Activated CD4-positive, alpha-beta T cell treated with anti-CD3 and anti-CD28 coated beads for 36 hours (primary cell): ENCODE measurements at places on chromosomes 1 and 21. TPM values are rescaled to one million over a fixed set of nuclear protein-coding genes. Genes with fewer than 3 reads are reported as not detected.

DNA sequence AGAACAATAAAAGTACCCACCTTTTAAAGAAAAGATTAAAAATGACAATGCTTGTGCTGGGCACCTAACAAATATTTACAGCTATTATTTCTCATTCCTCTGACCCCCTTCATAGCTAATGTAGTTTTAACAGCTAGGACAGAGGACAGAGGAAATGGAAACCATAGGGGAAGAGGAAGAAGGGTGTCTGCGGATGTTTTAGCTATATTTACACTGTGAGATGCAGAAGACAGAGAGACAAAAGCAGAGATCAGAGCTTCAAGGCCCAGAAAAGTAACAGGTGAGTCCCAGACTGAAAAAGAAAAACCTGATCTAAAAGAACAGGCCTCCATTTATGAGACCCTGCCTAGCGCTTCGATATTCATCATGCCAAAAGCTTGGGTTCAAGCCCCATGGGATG is 72.0 kb downstream of the ZNF281 start:
- DNase-seq: no peak
- H3K4me1 ChIP-seq: peaks cover 23% of the 10 kb centered on the region
- H3K36me3 ChIP-seq: no peaks in the 10 kb centered on the region
- no peaks in the 10 kb centered on the region for H3K27me3 ChIP-seq

HAO2 gene
- not detected for total RNA-seq

- no peak overlapping the region for H3K4me3 ChIP-seq
- no peaks in the 10 kb centered on the region for H3K27me3 ChIP-seq
- no peak overlapping the region for H3K27ac ChIP-seq
- DNase-seq: no peak
- H3K36me3 ChIP-seq: peaks cover 79% of the 10 kb centered on the region
Measured at GRCh38 chr1:46277658-46278373, 25.6 kb downstream of the LRRC41 start.

STUM gene
- not detected for total RNA-seq

DNA sequence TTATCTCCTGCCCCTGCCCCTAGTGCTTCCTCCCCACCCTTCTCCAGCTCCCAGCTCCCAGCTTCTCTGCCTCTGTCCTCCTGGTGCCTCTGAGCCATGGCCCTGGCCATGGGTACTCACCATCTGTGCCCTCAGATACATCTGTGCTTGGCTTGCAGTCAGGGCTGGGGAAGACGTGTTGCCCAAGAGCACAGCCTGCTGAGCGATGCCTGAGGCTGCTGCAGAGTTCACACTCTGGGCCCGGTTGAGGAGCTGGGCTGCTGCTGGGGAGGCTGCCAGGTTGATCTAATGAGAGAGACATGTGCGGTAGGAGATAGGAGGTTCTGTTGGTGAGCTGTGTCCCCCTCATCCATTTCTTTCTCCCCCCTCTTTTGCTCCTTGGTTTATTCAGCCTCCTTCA is 49.4 kb upstream of the A3GALT2 start:
- H3K4me3 ChIP-seq: no peak overlapping the region
- H3K36me3 ChIP-seq: no peaks in the 10 kb centered on the region
- peaks cover 2% of the 10 kb centered on the region for H3K4me1 ChIP-seq
- no peaks in the 10 kb centered on the region for H3K27me3 ChIP-seq

GRCh38 chr1:110672753-110673108 is 2.0 kb downstream of the KCNA3 start:
- peaks cover 29% of the 10 kb centered on the region for H3K36me3 ChIP-seq
- no peaks in the 10 kb centered on the region for H3K27me3 ChIP-seq
- peaks cover 46% of the 10 kb centered on the region for H3K4me1 ChIP-seq

DCDC2B gene
- total RNA-seq: not detected

DNA sequence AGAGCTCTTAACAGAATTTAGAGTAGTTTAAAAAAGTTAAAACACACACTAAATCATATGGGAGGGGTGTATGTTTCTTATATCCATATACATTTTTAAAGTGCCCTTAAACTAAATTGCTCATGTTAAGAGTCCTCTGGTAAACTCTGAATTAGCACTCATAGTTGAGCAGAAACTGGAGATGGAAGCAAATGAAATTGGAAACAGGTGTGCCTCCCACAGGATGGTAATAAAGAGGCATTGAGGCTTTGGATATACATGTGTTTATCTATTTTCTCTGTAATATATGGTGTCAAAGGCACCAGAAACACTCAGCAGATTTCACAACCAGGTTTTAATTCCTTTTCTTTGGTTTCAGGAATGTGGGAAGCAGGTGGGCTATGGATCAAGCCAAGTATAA is 188.6 kb downstream of the HS2ST1 start:
- H3K27me3 ChIP-seq: no peaks in the 10 kb centered on the region
- no peak overlapping the region for H3K4me3 ChIP-seq
- H3K36me3 ChIP-seq: peaks cover 20% of the 10 kb centered on the region
- H3K27ac ChIP-seq: no peak overlapping the region

DNA sequence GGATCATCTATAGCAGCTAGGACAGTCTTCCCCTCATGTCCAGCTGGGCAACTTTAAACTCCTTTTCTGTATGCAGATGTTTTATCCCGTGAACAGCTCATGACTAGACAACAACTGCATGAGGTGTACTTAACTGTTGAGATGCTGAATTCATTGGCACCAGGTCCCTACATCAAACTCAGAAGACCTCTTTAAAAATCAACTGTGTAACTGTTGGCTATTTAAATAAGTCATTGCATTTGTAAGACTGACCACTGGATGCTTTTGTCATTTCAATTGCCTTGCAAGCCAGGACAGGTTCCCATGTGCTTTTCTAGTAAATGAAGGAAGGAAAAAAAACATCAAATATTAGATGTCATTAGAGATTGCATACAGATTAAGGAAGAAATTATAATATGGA is 28.3 kb upstream of the GORAB start:
- H3K27me3 ChIP-seq: peaks cover 22% of the 10 kb centered on the region
- no peak overlapping the region for H3K4me3 ChIP-seq
- H3K36me3 ChIP-seq: no peaks in the 10 kb centered on the region
- no peaks in the 10 kb centered on the region for H3K4me1 ChIP-seq
- no peak for DNase-seq
